ENCODE measurements at places on chromosomes 2 and 18.
A peak's percentile ranks its signal among the peaks of the same experiment; 100 is the strongest.

DNA sequence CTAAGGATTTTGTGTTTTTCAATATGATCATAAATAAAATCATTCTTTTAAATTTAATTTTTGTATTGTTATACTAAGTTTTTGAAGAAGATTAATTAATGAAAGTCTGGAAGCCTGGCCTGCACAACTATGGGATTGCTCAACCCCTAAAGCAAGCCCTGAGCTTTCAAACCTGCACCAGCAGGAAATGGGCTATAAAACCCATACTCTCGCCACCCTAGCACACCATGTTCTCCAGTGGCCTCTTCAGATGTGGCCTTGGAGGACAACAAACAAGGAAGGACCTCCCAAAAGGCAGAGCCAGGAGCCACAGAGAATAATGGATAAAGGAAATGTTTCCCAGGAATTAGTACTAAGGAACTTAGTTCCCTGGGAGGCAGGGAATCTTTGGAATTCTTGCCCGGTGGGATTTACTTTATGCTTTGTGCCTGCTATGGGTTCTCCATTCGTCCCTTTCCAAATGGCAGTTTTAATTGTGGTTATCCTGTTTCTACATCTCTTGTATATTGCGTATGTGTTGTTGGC lies 212.5 kb downstream of the ZFP36L2 start:
- DNase-seq, result no peak

DNA sequence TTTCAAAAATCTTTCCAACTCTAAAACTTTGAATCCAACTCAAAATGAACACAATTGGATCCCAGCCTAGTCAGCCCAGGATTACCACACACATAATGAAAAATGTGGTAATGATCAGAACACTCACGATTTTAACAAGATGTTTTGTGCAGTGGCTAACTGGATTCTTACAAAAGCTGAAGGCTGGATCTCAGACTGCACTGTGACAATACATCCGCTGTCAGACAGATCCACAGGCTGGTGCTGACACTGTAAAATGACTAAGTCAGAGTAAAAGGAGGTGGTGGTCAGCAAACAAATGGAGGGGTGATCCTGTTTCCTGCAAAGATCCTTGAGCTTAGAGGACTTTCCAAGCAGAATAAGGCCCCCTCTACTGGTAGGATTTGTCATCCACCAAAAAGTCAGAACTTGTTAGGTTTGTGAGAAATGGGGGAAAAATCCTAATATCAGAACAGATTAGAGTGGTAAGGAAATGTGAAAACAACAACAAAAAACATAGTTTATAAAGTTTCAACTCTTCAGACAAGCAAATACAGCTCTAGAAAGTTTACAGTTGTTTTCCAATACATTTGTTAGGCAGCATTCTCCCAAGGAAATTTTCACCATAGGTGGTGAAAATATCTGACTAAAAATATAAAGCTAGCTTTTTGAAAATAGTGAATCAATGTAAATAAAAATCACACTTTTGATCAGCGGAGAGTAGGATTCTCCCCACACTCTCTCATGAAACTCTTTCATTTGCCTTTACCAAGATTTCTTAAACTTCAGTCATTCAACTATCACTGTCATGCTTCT lies 211.9 kb downstream of the AGPS start:
- DNase-seq, result no peak

DNA sequence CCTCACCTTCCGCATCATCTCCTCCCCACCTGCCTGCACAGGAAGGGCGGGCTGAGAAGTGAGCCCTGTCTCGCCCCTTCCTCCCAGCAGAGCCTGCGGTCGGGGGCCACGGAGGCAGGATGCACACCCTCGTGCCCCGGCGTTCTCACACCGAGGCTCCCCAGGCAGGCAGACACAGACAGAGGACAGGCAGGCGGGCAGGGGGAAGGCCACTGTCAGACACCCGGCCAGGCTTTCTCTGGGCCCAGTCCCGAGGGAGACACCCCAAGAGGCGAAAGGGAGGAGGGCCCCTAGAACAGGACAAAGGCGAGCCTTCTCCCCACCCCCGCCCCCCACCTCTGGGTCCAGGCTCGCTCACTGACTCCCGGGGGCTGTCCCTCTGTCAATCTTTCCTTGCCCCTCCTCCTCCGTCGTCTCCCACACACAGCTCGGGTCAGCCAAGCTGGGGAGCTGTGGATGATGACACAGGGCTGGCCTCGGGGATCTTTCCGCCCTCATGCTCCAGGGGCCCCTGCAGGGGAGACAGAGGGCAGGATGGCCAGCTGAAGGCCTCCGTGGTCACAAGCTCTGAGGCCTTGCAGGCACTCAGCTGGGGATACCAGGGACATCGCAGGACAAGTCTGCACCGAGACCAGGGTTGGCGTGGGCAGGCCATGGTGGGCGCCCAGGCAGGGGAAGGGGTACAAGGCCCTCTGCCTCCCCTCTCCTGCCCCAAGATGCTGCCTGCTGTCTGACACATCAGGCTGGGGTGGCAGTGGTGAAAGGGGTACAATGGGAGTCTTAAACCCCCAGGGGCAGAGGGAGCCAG lies 24.9 kb downstream of the BIN1 start:
- peak; percentile 61 for DNase-seq

DNA sequence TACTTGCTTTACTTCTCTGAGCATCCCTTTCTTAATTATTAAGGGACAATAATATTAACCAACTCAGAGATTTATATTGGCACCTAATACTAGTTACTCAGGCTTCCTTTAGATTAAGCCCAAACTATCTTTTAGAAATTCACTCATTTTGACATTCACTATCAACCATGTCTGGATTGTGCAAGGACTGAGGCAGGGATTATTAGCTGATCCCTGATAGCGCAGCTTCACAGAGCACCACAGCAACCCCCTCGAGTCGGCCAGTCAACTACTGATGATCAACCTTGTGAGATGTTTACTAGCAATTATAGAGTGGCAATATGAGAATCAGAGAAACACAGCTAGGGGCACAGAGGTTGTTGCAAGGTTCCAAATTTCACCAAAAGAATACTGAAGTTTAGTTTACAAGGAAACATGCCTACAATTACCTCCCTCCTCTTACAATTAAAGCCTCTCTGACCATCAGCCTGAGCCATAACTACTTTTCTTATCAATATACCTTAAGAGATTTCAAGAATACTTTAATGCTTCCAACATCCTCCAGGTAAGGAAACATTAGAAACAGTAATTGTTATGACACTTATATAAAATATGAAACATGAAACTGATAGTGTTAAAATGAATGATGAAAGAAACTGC lies 191.6 kb downstream of the TCF4 start:
- DNase-seq, result no peak

DNA sequence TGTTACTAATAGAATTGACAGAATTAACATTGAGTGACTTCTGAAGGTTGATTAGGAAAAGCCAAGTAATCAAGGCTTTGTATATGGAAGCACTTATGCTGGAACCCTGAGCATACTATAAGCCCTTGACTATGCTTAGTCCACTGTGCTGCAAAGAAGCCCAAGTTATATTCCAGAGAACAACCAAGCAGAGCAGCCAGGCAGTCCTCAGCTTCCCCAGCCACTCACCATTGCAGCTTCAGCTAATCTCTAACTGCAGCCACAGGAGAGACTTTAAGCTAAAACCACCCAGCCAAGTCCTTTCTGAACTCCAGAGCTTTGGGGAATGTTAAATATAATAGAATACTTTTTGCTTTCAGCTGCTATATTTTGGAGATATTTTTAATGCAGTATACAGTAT lies 164.4 kb upstream of the VWC2L start:
- no peak for DNase-seq
